Motor neuron (in vitro differentiated cells): ENCODE measurements at places on chromosomes 13 and 19. TPM values are rescaled to one million over a fixed set of nuclear protein-coding genes. Genes with fewer than 3 reads are reported as not detected.

The PRR20A gene
- total RNA-seq: not detected in 2 replicates

The VSTM2B gene
- total RNA-seq: not detected in 2 replicates

The ZNF497 gene
- total RNA-seq: 0.85 and 2.5 TPM in 2 replicates

The C1QTNF9 gene
- total RNA-seq: 0.14 TPM in 1 of 2 replicates, not detected in the other

The F7 gene
- 0.14 and 0.67 TPM in 2 replicates for total RNA-seq

The SHISA7 gene
- 3.1 and 3.4 TPM in 2 replicates for total RNA-seq

The CEACAM8 gene
- 0.56 TPM in 2 replicates for total RNA-seq

The ZNF667 gene
- total RNA-seq: 13.1 and 16.3 TPM in 2 replicates

The CYP2S1 gene
- 0.13 and 0.73 TPM in 2 replicates for total RNA-seq

The N4BP2L1 gene
- 2.3 and 3.3 TPM in 2 replicates for total RNA-seq

The LILRB3 gene
- 0.13 and 0.87 TPM in 2 replicates for total RNA-seq

The ENOX1 gene
- 15.4 and 18.7 TPM in 2 replicates for total RNA-seq

The ZNF888 gene
- total RNA-seq: 1.4 and 2.4 TPM in 2 replicates

The ZNF8 gene
- 10.8 and 12.0 TPM in 2 replicates for total RNA-seq

The AP1M2 gene
- total RNA-seq: not detected in 2 replicates

The ZNF577 gene
- 22.9 and 23.5 TPM in 2 replicates for total RNA-seq

The LGALS7B gene
- total RNA-seq: not detected in 2 replicates

The HIPK4 gene
- 0.07 and 0.37 TPM in 2 replicates for total RNA-seq

The C5AR2 gene
- 0.07 TPM in 1 of 2 replicates, not detected in the other for total RNA-seq

The LILRA1 gene
- total RNA-seq: 0.13 and 0.18 TPM in 2 replicates

The SETDB2 gene
- total RNA-seq: 3.9 and 4.2 TPM in 2 replicates

The BORA gene
- total RNA-seq: 7.1 and 7.5 TPM in 2 replicates

The ZNF575 gene
- 2.4 and 2.5 TPM in 2 replicates for total RNA-seq

The OR4F17 gene
- total RNA-seq: not detected in 2 replicates

The LIN7B gene
- total RNA-seq: 1.1 and 2.0 TPM in 2 replicates
